ENCODE measurements at places on chromosomes 3 and 15.

GRCh38 chr3:5058471-5058951 is 63.6 kb upstream of the ARL8B start:
- DNase-seq = no peak

DNA sequence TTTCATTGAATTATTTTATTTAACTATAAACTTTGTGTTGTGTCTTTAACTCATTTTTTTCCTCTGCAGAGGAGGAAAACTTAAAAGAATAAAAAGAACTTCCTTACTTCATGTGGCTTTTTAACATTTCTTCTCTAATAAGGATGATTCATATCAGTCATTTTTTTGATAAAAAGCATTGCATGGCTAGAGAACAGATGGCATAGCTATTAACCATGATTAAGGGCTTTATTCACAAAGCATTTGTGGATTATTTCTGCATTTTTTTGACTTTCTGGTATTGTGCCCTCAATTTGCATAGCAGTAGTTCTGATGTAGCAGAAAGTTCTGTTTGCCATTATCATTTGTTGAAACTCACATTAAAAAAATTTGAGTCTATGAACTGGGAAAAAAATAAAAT is 540.8 kb downstream of the SI start:
- no peak for DNase-seq

DNA sequence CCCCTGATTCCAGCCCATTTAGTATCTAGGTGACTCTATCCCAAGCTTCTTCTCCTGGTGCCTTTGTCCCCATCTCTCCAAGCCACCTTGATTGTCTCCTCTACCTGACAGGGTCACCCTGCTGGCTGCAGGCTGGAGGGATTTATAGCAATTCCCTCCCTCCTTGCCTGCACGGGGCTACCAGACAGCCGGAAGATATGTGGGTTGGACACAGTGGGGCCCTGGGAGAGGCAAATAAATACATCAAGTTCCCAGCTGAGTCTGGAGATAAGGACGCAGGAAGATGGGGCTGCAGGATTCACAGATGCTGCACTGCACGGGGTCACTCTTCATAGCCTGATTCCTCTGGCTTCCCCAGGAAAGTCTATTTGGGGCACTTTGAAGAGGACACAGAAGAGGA is 9.3 kb upstream of the ISLR2 start:
- no peak for DNase-seq

GRCh38 chr15:69313432-69314000 is 14.8 kb downstream of the PAQR5 start:
- DNase-seq = no peak

DNA sequence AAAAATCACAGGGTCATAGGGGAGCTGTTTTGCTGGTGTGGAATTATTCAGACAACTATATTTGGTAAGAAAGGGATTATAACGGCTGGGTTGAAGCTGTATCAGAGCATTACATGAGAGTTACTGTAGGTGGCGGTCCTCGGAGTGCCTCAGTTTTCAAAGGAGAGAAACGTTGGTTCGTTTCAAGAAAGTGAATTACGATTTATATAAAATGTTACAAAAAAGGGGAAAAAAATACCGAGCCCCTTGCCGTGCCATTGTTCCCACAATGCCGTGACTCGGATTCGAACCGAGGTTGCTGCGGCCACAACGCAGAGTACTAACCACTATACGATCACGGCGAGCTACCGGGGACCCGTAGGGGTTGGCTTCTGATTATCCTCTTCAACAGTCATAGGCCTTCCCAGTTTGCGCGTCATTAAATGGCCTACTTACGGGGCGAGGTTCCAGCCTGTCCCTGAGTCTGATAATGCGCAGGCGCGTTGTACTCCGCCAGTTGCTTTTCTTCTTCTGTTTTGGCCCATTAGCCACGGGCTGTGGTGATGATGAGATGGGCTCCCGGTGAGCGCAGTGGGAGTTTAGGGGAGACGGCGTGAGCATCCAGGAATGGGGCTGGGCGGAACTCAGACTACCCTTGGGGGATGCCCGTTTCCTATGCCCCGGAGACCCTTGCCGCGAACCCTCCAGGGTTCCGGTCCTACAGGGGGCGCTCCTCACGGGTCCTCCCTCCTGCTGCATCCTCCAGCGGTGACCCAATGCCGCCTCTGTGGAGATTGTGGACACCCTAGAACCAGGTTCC is 10.8 kb upstream of the SHF start:
- DNase-seq = peak; percentile 93

GRCh38 chr3:141051443-141052200 is 475 bp downstream of the SPSB4 start:
- DNase-seq = no peak

GRCh38 chr15:42279234-42279723 is 6.0 kb upstream of the TMEM87A start:
- DNase-seq = no peak

GRCh38 chr15:38652998-38653397 is 88.4 kb upstream of the RASGRP1 start:
- DNase-seq = no peak

GRCh38 chr3:59809710-59810444 is 760.1 kb upstream of the CFAP20DC start:
- DNase-seq = no peak

DNA sequence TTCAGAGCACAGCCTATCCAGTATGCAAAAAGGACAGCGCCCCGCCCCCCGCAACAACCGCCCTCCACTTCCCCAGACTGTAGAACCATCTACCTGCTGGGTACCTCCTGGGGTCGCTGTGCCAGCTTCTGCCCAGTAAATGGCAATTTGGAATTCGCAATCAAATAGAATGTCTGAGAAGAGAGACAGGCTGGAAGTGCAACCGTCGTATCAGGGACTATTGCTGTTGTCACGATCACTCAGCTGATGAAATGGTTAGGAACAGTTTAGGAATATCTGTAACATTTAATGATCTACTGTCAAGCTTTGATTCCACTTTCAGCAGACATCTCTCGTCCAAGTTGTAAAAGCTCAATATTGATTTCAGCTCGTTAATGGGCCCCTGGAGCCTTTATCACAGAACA is 13.3 kb upstream of the PARL start:
- DNase-seq = no peak

DNA sequence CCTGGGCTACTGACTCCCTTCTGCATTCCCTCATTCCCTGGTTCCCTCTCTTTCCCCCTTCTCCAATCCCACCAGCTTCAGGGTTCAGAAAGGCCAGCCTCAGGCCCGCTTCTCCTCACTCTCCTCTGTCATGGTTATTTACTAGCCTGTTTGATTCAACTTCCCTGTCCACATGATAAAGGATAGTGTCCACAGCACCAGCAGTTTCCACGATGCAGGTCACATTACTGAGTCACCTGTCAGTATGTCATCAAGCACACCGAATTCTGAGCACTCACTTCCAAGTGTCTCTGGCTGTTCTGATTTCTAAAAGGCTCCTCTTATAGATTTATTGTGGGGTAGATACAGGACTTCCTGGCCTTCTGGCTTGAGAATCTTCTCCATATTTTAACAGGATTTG is 96.6 kb upstream of the CTNNB1 start:
- no peak for DNase-seq

DNA sequence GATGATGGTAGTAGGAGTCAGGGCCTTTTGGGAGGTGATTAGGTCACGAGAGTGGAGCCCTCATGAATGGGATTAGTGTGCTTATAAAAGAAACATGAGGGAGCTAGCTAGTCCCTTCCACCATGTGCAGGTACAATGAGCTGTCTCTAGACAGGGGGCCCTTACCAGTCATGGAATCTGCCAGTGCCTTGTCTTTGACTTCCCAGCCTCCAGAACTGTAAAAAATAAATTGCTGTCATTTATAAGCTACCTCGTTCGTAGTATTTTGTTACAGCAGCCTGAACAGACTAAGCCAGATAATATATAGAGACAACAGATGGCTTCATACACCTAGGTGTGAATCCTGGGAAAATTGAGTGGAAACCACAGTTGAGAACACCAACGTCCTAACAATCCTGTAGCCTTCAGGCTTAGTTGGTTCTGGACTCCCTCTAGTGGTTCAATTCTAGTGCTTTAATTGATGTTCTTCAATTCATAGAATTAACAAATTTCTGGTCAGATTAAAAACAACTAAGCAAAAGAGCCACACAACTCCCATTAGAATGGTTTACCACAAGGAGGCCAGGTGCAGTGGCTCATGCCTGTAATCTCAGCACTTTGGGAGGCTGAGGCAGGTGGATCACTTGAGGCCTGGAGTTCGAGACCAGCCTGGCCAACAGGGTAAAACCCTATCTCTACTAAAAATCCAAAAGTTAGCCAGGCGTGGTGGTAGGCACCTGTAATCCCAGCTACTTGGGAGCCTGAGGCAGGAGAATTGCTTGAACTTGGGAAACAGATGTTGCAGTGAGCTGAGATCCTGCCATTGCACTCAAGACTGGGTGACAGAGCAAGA is 21.3 kb upstream of the GATM start:
- DNase-seq = peak; percentile 41

DNA sequence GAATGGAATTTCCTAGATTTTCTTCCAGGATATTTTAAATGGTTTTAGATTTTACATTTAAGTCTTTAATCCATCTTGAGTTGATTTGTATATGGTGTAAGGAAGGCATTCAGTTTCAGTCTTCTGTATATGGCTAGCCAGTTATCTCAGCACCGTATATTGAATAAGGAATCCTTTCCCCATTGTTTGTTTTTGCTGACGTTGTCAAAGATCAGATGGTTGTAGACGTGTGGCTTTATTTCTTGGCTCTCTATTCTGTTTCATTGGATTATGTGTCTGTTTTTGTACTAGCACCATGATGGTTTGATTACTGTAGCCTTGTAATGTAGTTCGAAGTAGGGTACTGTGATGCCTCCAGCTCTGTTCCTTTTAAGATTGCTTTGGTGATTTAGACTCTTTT is 325.7 kb upstream of the EPHA6 start:
- DNase-seq = no peak

GRCh38 chr3:40768536-40768935 is 243.8 kb downstream of the ZNF621 start:
- no peak for DNase-seq

DNA sequence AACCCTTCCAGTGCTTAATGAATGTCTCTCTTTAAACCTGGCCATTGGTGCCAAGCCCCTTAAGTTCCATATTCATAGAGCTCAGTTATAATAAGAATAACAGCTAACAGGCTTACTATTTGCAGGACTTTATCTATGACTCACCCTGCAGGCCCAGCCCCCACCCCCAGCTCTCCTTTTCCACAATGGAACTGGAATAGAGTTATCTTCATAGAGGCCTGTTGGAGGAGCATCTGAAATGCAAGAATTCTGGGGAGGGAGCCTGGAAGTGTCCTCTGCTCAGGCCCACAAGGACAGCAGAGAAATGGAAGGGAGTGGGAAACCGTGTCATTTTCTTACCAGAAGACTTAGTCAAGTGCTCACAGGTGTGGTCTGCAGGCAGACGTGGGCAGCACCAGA is 52.8 kb downstream of the SEMA5B start:
- DNase-seq = no peak

- no peak for DNase-seq
Measured at GRCh38 chr3:5239602-5240001, 52.1 kb downstream of the EDEM1 start.

- no peak for DNase-seq
Measured at GRCh38 chr3:171266034-171266739, 194.0 kb downstream of the TNIK start.

DNA sequence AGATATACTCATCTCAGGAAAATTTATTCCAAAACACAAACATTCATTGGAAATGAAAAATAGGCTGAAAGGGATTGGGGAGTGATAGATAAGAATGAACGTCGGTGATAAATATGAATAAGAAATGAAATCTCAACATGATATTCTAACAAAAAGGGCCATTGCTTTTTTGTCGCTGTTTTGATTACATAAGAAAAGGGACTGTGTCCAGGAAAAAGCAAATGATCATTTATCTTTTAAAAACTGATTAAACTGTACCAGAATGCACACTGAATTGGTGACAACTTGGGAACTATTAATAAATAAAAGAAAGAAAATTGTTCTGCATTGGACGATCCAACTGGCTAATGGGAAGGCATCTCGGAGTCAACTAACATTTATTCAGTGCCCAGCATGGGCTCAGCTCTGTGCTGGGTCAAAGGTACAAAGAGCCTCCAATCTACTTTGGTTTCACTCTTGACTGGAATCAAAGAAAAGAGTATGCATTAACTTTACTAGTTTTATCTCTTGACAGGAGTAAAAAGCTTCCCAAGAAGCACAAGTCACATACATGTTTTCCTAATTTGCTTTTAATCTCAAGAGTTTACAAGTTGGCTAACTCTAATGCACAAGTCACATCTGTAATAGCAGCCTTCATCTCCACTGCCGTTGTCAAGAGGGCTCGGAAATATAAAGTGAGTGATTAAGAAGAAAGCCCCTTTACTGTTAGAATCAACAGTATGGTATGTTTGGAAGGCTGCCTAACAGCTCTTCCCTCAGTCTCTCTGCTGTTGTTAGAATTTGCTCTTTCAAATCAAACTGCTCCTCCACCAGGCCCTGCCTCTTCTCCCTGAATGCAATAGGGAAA is 280.0 kb downstream of the IGSF11 start:
- no peak for DNase-seq

- no peak for DNase-seq
Measured at GRCh38 chr3:194723846-194724618, 38.3 kb downstream of the FAM43A start.

DNA sequence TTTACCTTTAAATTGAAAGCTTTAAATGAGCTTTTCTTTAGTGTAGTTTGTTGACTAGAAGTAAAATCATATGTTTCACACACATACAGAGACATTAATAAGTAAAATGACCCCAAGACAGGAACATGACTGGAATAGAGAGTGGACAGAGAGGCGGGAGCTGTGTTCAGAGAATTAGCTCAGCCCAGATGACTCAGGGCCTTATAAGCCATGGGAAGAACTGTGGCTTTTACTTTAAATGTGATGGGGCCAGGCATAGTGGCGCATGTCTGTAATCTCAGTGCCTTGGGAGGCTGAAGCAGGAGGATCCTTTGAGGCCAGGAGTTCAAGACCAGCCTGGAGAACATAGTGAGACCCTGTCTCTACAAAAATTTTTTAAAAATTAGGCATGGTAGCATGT is 26.7 kb downstream of the SACM1L start:
- no peak for DNase-seq

- no peak for DNase-seq
Measured at GRCh38 chr3:73094129-73094528, 32.7 kb downstream of the EBLN2 start.

Measured in NCI-H2081 treated with DMSO at 0.1 percent for 48 hours (cell line).